HuH-7 (cell line): ENCODE measurements at places on chromosomes 1 and 21.
A peak's percentile ranks its signal among the peaks of the same experiment; 100 is the strongest.

GRCh38 chr1:86114236-86114635 is 42.3 kb downstream of the COL24A1 start:
- DNase-seq = no peak

- DNase-seq = no peak
Measured at GRCh38 chr21:41242238-41242829, 74.3 kb upstream of the FAM3B start.

DNA sequence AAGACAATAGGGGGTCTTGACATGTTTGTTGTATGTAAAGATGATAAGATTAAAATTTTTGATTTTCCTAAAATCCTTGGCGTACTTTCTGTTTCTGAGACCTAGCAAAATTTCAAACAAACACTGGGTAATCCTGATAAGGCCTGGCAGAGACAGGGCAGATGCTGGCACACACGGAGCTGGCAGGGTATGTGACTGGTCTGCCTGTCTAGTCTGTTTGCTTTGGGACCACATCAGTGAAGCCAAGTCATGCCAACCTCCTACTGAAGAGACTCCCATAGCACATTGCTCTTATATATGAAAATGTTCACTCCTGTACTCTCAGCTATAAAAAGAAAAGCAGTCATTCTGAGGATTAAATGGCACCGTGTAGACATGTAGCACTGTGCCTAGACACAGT is 14.1 kb downstream of the TOR3A start:
- no peak for DNase-seq

GRCh38 chr1:180534214-180534613 is 24.6 kb upstream of the OVAAL start:
- no peak for DNase-seq

DNA sequence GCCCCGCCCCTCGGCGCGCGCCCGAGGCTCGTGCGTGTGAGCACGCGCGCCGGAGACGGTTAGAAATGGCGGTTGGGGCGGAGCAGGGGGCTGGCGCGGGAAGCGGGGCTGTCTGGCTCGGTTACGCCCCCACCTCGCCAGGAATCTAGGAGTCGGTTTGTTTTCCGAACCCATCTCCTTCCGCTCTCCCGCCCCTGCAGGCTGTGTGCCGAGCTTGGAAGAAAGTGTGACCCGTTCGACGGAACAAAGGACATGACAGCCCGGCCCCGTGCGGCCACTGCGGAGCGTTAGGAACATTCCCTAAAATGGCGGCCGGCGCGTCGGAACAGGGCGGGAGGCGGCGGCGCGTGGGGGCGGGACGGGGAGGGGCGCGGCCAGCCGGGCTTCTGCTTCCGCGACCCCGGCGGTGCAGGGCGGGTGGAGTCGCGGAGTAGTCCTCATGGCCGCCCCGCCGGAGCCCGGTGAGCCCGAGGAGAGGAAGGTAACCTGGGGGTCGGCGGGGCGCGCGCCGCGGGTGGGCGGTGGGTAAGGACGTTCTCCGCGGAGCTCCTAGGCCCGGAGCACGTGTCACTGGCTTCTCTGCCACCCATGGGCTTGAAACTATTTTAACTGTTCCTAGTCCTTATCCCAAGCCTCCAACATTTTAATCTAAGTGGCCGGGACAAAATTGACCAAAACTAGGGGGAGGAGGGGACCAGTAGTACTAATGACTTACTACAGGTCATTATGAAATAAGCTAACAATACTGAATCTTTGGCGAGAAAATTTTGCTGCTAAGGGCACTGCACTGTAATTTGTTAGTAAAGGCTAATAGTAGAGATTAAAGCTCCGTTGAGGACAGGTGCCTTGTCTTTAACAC is at the start of gene COX20:
Gene COX20, plus strand, starts transcription at position 383 of the 859 bp plus-strand sequence. Its CDS starts 57 bp downstream, at position 440.
- peak; percentile 82 for DNase-seq

DNA sequence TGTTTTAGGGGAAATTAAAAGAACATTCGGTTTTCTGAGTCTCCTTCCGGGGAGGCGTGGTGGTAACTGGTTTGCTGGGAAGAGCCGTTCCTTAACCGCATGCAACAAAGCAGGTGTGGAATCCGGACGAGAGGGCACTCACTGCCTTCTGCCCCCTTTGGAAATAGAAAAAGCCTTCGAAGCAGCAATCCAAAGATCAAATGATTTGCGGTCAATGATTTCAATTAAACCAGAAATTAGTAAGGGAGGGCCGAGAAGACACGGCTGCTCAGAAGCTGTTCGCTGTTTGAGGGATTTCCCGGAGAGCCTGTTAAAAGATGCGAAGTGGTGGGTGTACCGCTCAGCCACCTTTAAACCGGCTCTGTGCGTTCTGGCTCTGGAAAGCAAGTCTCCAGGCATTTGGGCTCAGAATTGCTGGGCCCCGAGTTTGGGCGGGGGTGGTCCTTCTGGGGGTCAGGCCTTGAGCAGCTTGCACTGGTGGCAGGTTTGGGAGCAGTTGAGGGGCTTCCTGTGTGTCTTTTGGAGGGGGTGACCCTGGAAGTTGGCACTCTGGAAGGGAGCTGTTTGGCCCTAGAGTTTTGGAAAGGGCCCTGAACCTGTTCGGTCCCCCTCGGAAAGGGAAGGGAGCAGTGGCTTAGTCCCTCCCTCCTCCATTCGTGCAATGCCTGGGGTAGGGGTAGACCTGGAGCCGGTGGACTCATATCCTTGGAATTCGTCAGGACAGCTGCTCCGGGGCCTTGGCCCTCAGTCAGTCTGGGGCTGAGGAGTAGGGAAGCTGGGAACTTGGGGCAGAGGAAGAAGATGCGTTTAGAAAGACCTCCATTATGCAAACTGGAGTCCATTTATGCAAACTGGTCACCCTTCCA is 3.1 kb downstream of the SIM2 start:
- DNase-seq = no peak

GRCh38 chr1:168245042-168245441 is 19.2 kb downstream of the SFT2D2 start:
- no peak for DNase-seq

DNA sequence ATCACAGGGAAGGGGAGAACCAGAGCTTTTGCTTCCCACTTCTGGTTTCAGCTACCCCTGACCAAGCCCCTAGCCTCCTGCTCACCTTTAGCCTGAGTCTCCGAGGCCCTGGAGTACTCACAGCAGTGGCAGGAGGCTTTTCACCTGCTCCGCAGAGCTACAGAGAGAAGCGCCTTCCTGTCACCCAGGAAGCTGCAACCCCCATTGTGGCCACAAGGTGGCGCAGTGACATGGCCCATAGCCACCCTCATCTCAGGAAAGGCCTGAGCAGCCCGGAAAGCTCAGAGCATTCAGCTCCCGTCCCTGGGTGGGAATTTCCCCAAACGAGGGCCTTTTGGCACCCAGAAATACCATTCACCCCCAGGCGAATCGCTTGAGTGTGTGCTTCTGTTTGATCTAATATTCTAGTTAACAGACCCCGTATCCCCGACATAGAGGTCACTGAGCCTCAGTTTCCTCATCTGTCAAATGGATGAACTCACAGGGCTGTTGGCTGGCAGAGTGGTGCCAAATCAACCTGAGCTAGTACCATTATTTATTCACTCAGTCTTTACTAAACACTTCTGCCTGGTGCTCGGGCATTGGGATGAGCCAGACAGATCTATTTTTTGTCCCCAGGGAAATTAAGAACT is 25.3 kb downstream of the A3GALT2 start:
- DNase-seq = peak; percentile 91

DNA sequence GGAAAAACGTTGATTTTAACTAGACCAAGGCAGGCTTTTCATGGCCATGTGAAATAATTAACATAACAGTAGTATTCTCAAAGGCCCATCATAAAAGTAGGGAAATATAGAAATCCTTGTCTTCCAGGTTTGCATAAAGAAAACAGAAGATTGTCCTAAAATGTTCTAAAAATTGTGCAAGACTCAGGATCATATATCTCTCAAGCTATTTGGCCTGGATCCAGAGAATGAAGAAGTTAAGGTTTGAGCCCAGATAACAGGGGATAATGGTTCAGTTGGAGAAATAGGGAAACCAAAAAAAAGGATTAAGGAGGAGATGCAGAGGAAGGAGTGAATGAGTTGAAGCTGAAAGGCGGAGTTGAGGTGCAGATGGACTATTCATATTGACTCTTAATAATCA is 555.5 kb upstream of the NR5A2 start:
- DNase-seq = no peak

- no peak for DNase-seq
Measured at GRCh38 chr1:31593136-31593665, 16.9 kb downstream of the TINAGL1 start.

GRCh38 chr1:162206749-162207635 is 137.5 kb downstream of the NOS1AP start:
- no peak for DNase-seq

GRCh38 chr1:212030936-212031528 is 4.3 kb downstream of the INTS7 start:
- peak; percentile 15 for DNase-seq

GRCh38 chr1:186738926-186739325 is 58.7 kb upstream of the PTGS2 start:
- DNase-seq = no peak

DNA sequence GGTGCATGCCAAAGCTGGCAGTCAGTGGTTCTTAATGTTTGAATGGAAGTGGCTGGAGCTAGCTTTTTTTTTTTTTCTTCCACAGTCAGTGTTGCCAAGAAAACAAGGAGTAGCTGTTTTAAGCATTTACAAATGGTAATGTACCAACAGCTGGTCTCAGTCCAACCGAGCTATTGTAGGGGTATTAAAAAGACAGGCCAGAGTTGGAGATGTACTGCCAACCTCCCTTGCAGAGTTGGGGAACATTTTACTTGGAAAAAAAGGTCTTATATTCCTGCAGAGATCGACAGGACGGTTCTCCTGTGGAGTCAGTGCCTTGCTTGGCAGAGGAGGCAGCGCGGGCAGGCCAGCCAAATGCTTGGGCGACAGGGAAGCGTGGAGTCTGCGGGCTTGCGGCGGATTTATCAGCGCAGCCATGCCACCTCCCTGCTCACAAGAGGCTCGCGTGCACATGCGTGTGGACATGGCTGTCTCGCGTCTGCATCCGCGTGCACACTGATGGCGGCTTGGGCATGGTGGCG is 338.1 kb downstream of the RPS6KC1 start:
- no peak for DNase-seq

- DNase-seq = no peak
Measured at GRCh38 chr1:185311589-185312225, 5.3 kb downstream of the IVNS1ABP start.

DNA sequence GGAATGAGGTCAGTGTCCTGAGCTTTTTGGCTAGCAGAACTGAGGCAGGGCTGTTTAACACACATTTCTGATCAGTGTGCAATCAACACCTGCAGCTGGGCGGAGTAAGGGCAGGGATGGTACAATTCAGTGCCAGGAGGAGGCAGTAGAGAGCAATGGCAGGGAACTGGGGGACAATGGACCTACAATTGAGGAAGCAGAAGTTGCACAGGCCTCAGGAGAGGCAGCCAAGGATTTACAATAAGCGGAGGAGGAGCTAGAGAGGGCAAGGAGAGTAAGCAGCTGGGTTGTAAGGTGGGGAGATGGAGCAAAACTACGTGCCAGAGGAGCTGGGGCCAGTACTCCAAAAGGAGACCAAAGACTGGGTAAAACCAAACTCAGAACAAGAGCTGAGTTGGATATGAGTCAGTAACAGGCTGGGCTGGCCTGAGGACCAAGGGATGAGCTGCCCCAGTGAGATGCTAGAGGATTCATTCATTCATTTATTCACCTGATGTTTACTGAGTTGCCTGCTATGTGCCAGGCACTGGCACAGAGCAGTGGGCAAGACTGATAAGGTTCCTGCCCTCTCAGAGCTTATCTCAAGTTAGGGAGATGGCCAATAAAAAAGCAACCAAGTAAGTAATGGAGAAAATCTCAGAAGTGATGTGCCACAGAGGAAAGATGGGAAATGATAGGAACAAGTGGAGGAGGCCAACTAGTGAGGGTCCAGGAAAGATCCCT is 10.4 kb upstream of the GALE start:
- DNase-seq = peak; percentile 44

DNA sequence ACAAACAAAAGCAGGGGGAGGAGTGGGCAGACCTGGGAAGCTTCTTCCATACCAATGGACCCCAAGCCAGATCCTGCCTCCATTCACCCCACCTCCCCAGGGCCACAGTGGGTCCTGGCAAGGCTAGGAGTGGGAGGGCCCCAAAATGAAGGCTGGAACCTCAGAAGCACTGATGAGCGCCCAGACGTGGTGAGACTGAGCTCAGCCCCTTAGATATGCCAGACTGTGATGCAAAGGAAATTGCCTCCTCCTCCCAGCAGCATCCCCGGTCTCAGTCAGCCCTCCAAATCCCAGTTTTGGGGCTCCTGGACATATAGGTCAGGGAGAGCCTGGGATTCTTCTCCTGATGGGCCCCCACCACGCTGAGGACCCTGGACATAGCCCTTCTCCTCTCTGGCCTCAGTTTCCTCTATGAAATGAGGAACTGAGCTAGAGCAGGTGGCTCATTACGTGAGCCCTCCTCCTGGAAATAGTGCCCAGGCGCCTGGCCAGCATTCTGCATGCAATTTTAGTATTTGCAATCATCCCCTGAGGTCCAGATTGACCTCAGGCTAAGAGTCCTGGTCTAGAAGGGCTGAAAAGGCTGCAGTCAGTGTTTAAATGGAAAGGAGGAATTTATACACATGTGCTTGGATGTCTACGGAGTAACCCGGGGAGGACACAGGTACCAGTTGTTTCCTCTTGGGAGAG is 33.5 kb downstream of the RHBG start:
- no peak for DNase-seq

- no peak for DNase-seq
Measured at GRCh38 chr1:73475316-73475870, 722.6 kb downstream of the LRRIQ3 start.

GRCh38 chr1:93275634-93276295 is 69.9 kb upstream of the DR1 start:
- DNase-seq = peak; percentile 32

GRCh38 chr1:114318961-114319360 is 165.3 kb upstream of the SYT6 start:
- DNase-seq = no peak

GRCh38 chr1:219090607-219091006 is 83.1 kb upstream of the LYPLAL1 start:
- DNase-seq = no peak
